ENCODE measurements at places on chromosomes 7 and 10. TPM values are rescaled to one million over a fixed set of nuclear protein-coding genes. Genes with fewer than 3 reads are reported as not detected.

ANKRD30A gene
- not detected for total RNA-seq

- no peak for DNase-seq
- H3K27me3 ChIP-seq, result no peaks in the 10 kb centered on the region
- H3K36me3 ChIP-seq, result no peaks in the 10 kb centered on the region
- H3K4me3 ChIP-seq, result no peak overlapping the region
These were observed 26.1 kb upstream of the CTNNA3 start for GRCh38 chr10:67722113-67722512.

OR2AE1 gene
- total RNA-seq, result not detected

GRCh38 chr10:49403363-49403762 lies 7.5 kb upstream of the DRGX start:
- H3K27ac ChIP-seq, result no peak overlapping the region
- DNase-seq, result no peak
- H3K4me1 ChIP-seq, result peaks cover under 1% of the 10 kb centered on the region
- peaks cover 9% of the 10 kb centered on the region for H3K27me3 ChIP-seq
- no peak overlapping the region for H3K4me3 ChIP-seq

DNA sequence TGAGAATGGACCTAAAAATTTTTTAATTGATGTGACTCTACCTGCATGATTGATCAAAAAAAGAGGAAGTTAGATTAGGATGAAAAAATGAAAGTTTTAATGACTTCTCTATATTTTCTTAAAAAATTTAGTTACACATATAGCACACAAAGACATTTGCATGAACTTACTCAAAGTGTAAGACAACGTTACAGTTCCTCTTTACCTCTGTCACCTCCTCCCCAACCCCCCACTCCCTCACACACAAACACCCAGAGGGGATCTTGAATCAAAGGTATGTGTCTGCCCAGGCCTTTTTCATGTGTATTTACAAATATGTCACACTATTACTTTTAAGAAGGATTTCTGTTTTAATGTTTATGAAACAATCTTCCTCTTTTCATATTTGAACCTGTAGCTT lies 20.6 kb upstream of the CDCA7L start:
- H3K36me3 ChIP-seq, result no peaks in the 10 kb centered on the region
- H3K27ac ChIP-seq, result no peak overlapping the region
- H3K27me3 ChIP-seq, result no peaks in the 10 kb centered on the region
- no peak overlapping the region for H3K4me3 ChIP-seq
- no peaks in the 10 kb centered on the region for H3K4me1 ChIP-seq

NACAD gene
- 9.6 TPM for total RNA-seq

ARHGEF35 gene
- 8.3 TPM for total RNA-seq

EVX1 gene
- total RNA-seq, result 2.5 TPM

DNA sequence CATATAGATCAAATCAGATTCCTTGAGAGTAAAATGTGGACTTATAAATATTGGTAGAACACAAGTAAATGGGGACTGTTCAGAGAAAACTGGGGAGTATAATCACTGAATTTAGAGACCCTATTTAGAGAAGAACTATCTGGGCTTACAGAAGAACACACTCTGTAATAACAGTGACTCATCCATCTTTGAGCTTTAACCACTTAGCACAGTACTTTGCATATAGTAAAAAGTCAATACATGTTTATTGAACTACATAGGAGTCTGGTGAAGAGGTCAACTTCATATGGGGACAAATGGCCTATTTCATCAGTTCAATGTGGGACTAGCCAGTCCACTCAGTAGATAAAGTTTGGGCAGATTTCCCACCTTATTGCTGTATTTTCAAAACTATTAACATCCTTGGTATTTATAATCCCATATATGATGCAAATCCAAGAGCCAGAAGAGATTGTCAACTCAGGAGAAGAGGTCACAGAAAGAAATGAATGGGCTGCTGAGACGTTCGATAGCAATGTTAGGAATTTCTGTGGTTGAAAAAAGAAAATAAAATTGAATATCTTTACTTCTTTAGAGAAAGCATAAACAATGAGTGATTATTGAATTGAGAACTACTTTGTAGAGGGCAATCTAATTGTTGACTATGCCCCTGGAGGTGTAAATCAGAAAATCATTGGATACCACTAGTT lies 119.3 kb upstream of the CACNA2D1 start:
- no peak overlapping the region for H3K4me3 ChIP-seq
- no peak overlapping the region for H3K27ac ChIP-seq
- no peaks in the 10 kb centered on the region for H3K4me1 ChIP-seq
- DNase-seq, result no peak

SNX10 gene
- 5.2 TPM for total RNA-seq

STEAP2 gene
- 32.2 TPM for total RNA-seq

IDI2 gene
- not detected for total RNA-seq

- no peak for DNase-seq
- H3K4me3 ChIP-seq, result no peak overlapping the region
- H3K27me3 ChIP-seq, result no peaks in the 10 kb centered on the region
- H3K36me3 ChIP-seq, result peaks cover 75% of the 10 kb centered on the region
These were observed 21.1 kb upstream of the SH2D4B start for GRCh38 chr10:80516506-80517075.

DNA sequence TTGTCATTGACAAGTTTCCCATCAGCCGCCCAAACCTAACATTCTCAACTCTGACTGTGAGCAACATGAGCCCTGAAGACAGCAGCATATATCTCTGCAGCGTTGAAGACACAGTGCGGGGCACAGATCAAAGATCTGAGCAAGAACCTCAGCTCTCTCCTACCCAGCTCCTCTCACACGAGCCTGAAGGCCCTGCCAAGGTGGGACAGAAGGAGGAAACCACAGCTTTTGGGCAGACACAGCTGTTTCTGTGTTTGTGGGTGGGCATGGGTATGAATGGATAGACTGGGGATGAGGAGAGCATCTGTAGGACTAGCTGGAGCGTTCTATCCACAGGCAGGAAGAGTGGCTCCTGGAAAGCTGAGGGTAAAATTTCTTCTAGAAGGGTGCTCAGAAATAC lies 8.5 kb upstream of the PRSS1 start:
- no peak overlapping the region for H3K27ac ChIP-seq
- no peak for DNase-seq
- H3K4me3 ChIP-seq, result no peak overlapping the region
- H3K36me3 ChIP-seq, result no peaks in the 10 kb centered on the region
- H3K27me3 ChIP-seq, result no peaks in the 10 kb centered on the region

DNA sequence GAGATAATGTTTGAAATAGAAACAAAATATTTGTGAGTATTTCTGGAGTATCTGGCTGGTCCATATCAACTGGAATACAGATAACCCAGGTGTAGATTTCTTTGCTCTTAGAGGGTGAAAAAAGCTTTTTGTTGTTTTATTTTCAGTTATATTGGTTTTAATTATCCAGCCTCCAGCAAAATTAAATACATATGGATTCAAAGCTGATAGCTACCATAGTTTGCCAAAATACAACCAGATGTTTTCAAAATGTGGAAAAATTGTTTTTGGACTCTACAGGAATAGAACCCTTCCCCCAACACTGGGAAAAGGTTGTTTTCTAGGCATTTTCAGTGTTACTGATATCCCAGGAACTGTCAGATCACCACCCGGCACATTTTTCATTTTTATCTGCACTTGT lies 30.1 kb downstream of the LRRC17 start:
- H3K27me3 ChIP-seq, result no peaks in the 10 kb centered on the region
- no peak for DNase-seq
- H3K27ac ChIP-seq, result peak overlapping the region; percentile 20
- no peak overlapping the region for H3K4me3 ChIP-seq

DNA sequence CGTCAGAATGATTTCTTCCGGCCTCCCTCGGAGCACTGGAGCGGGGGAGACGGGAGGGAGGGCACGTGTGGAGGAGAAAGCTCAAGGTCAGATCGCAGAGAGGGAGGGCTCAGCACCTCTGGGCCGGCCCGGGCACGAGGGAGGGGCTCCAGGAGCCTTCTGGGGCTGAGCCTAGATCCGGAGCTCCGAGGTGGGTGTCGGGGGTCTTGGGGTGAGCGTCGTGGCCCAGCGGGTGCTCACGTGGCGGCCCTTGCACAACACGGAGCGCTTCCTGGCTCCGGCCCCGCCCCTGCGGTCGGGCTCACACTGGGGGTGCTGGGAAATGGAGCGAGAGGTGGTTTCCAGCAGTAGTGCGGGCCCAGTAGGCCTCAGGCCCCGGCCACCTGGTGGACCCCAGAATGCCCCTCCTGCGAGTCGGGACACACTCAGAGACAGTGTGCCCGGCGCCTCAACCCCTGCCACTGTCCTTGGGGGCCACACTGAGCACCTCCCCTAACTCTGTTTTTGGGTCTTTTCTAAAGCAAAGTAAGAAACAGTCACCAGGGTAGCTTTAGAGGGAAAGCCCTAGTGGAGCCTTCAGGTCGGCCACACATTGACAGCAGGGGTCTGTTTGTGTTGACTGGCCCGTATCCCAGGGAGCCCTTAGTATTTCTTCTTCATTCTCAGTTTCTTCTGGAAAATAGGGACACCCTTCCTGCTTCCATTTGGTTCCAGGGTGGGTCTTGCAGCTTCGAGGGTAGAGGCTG lies 798 bp downstream of the PPIF start:
- no peaks in the 10 kb centered on the region for H3K27me3 ChIP-seq
- peak overlapping the region; percentile 72 for H3K4me3 ChIP-seq
- peak overlapping the region; percentile 82 for H3K27ac ChIP-seq
- H3K36me3 ChIP-seq, result peaks cover 31% of the 10 kb centered on the region
- H3K4me1 ChIP-seq, result peaks cover 34% of the 10 kb centered on the region

CPA1 gene
- total RNA-seq, result not detected

GRCh38 chr10:36187380-36188079 lies 545.4 kb upstream of the FZD8 start:
- DNase-seq, result no peak
- no peaks in the 10 kb centered on the region for H3K4me1 ChIP-seq
- H3K27ac ChIP-seq, result no peak overlapping the region
- no peaks in the 10 kb centered on the region for H3K36me3 ChIP-seq
- no peak overlapping the region for H3K4me3 ChIP-seq

DNA sequence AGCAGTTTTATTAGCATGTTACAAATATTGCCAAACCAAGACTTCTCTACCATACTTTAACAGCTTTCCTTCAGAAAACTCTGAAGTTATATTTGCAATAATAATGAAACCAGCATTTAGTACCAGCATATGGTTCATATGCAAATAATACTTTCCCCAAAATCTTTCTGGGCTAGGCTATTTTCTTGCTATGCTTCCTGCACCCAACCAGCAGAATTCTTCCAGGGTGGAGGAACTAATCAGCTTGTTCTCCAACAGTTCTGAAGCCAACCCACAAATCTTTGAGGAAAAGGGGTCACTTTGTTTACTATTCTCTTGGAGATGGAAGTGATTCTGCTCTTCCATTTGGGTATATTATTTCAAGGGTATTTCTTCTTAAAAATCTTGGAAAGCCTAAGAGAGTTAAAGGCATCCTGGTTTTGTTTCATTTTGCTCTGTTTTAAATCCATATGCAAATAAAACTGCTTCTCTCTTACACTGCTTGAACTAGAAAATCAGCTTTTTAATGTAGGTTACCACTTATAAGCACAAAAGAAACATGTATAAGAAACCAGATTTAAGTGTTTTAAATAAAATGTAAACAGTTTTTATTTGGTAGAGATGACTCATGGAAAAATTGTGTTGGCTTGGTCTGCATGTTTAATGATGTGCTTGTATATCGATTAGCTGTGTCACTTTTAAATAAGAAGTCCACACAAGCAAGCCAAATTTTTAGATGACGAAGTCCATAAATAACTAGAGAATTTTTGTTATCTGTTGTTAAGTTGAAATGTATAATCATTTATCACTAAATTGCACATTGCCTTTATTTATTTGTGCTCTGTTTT lies 103.7 kb downstream of the HECTD2 start:
- H3K36me3 ChIP-seq, result no peaks in the 10 kb centered on the region
- H3K27ac ChIP-seq, result no peak overlapping the region
- H3K4me3 ChIP-seq, result no peak overlapping the region
- H3K27me3 ChIP-seq, result no peaks in the 10 kb centered on the region
- H3K4me1 ChIP-seq, result peaks cover 12% of the 10 kb centered on the region
- DNase-seq, result no peak

DNA sequence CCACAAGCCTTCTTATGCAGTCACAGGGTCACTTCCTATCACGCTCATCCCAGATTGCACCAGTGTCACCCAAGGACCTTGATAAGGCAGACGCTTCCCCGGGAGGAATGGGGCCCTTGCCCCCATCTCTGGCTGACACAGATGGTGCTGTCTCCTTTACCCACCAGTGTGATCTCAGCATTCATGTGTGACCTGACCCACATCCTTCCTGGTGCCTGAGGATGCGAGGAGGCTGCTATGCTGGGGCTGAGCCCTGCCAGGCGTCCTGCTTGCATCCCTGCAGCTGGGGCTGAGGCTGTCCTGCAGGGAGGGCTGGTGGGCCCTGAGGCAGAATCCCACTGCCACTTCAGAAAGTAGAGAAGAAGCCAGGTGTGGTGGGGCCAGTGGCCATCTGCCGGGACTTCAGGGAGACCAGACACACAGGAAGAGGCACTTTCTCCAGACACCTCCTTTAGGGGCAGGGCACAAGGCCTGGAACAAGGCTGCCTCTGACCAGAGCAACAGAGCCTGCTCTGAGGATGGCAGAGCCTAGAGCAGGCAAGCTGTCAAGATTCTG lies 35.3 kb downstream of the RASGEF1A start:
- peaks cover 6% of the 10 kb centered on the region for H3K4me1 ChIP-seq
- peaks cover 4% of the 10 kb centered on the region for H3K27me3 ChIP-seq
- no peak overlapping the region for H3K27ac ChIP-seq
- DNase-seq, result no peak
- H3K36me3 ChIP-seq, result no peaks in the 10 kb centered on the region

DNA sequence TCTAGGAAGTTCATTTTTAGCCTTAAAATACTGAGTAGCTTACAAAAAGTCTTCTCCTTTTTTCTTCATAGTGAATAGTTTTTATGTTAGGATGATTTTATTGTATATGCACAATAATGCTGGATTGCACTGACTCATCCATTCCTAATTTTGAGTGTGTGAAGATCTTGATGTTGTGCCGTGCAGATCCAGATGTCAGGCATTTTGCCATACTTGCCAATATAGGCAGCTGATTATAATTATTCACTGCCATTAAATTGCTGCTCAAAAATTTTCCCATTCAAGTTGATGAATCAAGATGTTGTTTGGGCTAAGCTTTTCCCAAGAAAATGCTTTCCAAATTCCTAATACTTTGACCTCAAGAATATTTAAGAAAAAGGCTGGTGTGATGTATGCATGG lies 218.3 kb downstream of the AHR start:
- no peak for DNase-seq
- peaks cover 22% of the 10 kb centered on the region for H3K4me1 ChIP-seq
- no peaks in the 10 kb centered on the region for H3K27me3 ChIP-seq
- H3K36me3 ChIP-seq, result no peaks in the 10 kb centered on the region
- H3K4me3 ChIP-seq, result no peak overlapping the region
- H3K27ac ChIP-seq, result no peak overlapping the region

- H3K27ac ChIP-seq, result no peak overlapping the region
- no peak overlapping the region for H3K4me3 ChIP-seq
- DNase-seq, result no peak
- no peaks in the 10 kb centered on the region for H3K27me3 ChIP-seq
These were observed 12.1 kb downstream of the HKDC1 start for GRCh38 chr10:69232252-69232651.

UNC5B gene
- total RNA-seq, result 24.3 TPM

GRCh38 chr7:152975076-152975475 lies 215.5 kb downstream of the ACTR3B start:
- no peaks in the 10 kb centered on the region for H3K36me3 ChIP-seq
- no peak for DNase-seq
- no peak overlapping the region for H3K4me3 ChIP-seq
- H3K4me1 ChIP-seq, result no peaks in the 10 kb centered on the region
- H3K27ac ChIP-seq, result no peak overlapping the region

GNAI1 gene
- 50.6 TPM for total RNA-seq

RBP3 gene
- total RNA-seq, result not detected

- H3K36me3 ChIP-seq, result no peaks in the 10 kb centered on the region
- no peak overlapping the region for H3K27ac ChIP-seq
- peaks cover 19% of the 10 kb centered on the region for H3K4me1 ChIP-seq
- no peak overlapping the region for H3K4me3 ChIP-seq
- H3K27me3 ChIP-seq, result no peaks in the 10 kb centered on the region
These were observed 101.2 kb upstream of the PRPS1L1 start for GRCh38 chr7:18128846-18129245.
